Inflammatory macrophage treated with lipopolysaccharide for 1 hour (primary cell): ENCODE measurements at places on chromosomes 6 and 20.

DNA sequence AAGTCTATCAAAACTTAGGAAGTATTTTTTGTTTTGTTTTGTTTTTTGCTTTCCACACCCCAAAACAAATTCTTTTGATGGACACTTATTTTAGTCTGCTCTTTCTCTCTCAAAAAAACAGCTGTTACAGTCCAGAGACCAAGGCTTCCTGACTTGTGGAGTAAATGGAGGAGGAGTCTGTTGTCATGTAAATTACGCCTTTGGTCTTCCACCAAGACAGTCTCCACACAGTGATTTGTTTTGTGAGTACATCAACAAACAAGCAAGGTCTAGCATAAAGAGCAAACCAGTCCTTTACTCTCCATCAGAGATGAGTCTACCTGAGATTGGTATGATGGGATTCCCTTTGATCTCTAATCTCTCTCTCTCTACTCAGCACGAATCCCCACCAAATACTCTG is 588.0 kb upstream of the ARID1B start:
- no peak for DNase-seq

GRCh38 chr20:34089175-34089479 is 22.9 kb downstream of the EIF2S2 start:
- DNase-seq, result no peak

GRCh38 chr20:17443131-17443858 is 87.9 kb downstream of the BFSP1 start:
- no peak for DNase-seq

DNA sequence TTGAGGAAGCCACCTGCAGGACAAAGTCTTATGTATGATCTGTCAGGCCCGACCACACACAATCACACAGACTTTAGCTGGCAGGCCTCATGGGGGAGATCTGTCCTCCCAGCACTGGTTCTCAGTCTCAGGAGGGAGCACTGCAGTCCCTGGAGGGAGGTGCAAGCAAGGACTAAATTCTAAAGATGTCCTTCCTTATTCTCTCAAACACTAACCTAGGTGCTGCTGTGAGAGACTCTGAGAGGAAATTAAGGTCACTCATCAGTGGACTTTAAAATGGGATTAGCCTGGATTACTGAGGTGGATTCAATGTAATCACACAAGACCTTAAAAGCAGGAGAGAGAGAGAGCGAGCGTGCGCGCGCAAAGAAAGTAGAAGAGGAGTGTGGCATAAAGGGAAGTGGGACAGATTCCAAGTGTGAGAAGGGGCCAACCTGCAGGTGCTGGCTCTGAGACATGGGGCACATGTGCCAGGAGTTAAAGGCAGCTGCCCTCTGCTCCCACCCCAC is 14.3 kb downstream of the GLO1 start:
- DNase-seq, result no peak
